ENCODE measurements at places on chromosomes 2 and 18. TPM values are rescaled to one million over a fixed set of nuclear protein-coding genes. Genes with fewer than 3 reads are reported as not detected.

DNA sequence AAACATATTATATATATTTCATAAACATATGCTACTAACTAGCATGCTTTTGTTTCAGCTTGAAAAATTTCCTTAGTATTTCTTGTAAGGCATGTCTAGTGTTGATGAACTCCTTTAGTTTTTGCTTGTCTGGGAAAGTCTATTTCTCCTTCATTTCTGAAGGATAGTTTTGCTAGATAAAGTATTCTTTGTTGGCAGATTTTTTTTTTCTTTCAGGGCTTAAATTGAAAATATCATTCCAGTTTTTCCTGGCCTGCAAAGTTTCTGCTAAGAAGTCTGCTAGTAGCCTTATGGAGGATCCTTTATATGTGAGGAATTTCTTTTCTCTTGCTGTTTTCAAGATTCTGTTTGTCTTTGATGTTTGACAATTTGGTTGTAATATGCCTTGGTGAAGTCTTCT lies 183.5 kb downstream of the SLC4A3 start:
- no peaks in the 10 kb centered on the region for H3K4me1 ChIP-seq
- no peak overlapping the region for H3K27ac ChIP-seq
- H3K36me3 ChIP-seq, result no peaks in the 10 kb centered on the region
- DNase-seq, result no peak
- H3K4me3 ChIP-seq, result no peak overlapping the region

DNA sequence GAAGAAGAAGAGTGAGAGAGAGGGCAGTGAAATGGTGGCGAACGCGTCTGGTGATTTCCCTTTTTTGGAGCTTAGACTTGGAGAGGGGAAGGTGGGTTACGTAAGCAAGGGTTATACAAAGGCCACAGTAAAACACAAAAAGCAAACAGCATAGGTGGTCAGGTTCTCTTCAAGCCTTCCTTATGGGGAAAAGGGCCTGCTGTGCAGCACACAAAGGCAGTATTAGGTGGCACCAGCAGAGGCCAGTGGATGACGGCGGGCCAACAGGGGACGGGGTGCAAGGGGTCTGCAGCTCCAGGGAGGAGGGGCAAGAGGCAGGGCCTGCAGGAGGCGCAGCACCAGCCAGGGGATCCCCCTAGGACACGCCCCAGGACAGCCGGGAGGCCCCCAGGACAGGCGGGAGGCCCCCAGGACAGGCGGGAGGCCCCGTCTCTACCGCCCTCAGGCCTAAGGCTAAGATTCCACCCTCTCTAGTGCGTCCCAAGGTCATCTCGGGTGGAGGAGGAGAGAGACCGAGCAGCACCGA lies 32.6 kb upstream of the NPC1 start:
- no peak for DNase-seq
- no peak overlapping the region for H3K27ac ChIP-seq
- H3K4me1 ChIP-seq, result peaks cover 15% of the 10 kb centered on the region
- peak overlapping the region; percentile 4 for H3K4me3 ChIP-seq
- H3K36me3 ChIP-seq, result no peaks in the 10 kb centered on the region

GRCh38 chr2:200373231-200373630 lies 66.7 kb downstream of the SPATS2L start:
- H3K27me3 ChIP-seq, result no peaks in the 10 kb centered on the region
- H3K36me3 ChIP-seq, result no peaks in the 10 kb centered on the region
- DNase-seq, result no peak
- peaks cover 16% of the 10 kb centered on the region for H3K4me1 ChIP-seq
- H3K4me3 ChIP-seq, result no peak overlapping the region
- no peak overlapping the region for H3K27ac ChIP-seq

DNA sequence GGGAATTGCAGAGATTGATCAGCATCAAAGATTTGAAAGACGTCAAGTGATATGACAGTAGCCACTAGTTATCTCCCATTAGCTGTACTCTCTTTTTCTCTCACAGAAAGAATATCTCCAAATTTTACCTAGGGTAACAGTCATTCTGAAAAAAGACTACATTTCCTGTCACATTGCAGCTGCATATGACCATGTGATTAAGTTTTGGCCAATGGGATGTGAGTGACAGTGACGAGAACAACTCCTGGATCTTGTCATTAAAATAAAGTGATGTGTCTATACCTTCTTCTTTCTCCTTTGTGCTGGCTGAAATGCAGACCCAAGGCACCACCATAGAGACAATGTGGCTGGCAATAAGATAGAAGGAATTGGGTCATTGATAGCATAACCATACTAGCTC lies 10.5 kb upstream of the NEUROD1 start:
- H3K27me3 ChIP-seq, result peaks cover 18% of the 10 kb centered on the region
- H3K36me3 ChIP-seq, result no peaks in the 10 kb centered on the region
- no peak overlapping the region for H3K4me3 ChIP-seq
- H3K4me1 ChIP-seq, result peaks cover 5% of the 10 kb centered on the region

GRCh38 chr2:36516136-36516870 lies 81.7 kb downstream of the FEZ2 start:
- DNase-seq, result no peak
- H3K4me3 ChIP-seq, result no peak overlapping the region
- H3K4me1 ChIP-seq, result no peaks in the 10 kb centered on the region
- H3K27me3 ChIP-seq, result no peaks in the 10 kb centered on the region

DNA sequence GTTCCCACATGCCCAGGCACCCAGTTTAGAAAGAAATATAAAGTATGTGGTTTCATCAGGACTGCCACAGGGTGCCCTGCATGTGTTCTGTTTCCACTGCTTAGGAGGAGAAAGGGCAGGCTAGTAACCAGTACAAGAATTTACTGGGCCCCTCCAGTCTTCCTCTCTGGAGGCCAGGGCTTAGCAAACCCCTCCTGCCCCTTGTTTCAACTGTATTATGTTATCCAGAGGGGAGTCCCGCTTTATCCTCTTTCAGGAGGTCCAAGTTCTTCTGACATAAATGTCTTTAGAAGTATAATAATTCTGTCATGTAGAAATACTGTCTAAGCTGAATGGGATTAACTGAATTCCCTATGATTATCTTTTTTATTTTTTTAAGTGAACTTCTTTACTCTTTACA lies 132.1 kb downstream of the WDSUB1 start:
- DNase-seq, result no peak
- no peak overlapping the region for H3K27ac ChIP-seq
- H3K27me3 ChIP-seq, result no peaks in the 10 kb centered on the region
- H3K36me3 ChIP-seq, result no peaks in the 10 kb centered on the region

GRCh38 chr2:11559066-11559785 lies 25.4 kb downstream of the GREB1 start:
- H3K27ac ChIP-seq, result no peak overlapping the region
- H3K4me3 ChIP-seq, result no peak overlapping the region
- H3K27me3 ChIP-seq, result no peaks in the 10 kb centered on the region
- no peaks in the 10 kb centered on the region for H3K36me3 ChIP-seq
- no peak for DNase-seq

DNA sequence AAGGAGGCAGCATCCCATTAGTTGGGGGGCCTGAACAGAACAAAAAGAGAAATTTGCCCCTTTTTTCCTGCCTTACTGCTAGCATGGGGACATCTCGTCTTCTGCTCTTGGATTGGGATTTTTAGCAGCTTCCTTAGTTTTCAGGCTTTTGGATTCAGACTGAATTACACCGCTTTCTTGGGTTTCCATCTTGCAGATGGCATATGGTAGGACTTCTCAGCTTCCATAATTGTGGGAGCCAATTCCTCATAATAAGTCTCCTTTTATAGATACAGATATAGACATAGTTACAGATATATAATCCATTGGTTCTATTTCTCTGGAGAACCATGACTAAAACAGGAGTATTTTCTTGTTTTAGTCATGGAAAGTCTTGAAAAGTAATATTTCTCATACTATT lies 5.2 kb upstream of the RAPGEF4 start:
- DNase-seq, result no peak
- no peak overlapping the region for H3K27ac ChIP-seq
- H3K36me3 ChIP-seq, result no peaks in the 10 kb centered on the region
- peaks cover 11% of the 10 kb centered on the region for H3K27me3 ChIP-seq
- no peak overlapping the region for H3K4me3 ChIP-seq
- no peaks in the 10 kb centered on the region for H3K4me1 ChIP-seq

- H3K36me3 ChIP-seq, result no peaks in the 10 kb centered on the region
- H3K27me3 ChIP-seq, result no peaks in the 10 kb centered on the region
- no peaks in the 10 kb centered on the region for H3K4me1 ChIP-seq
- H3K4me3 ChIP-seq, result no peak overlapping the region
- no peak overlapping the region for H3K27ac ChIP-seq
Observed at GRCh38 chr2:238151628-238152235, 7.0 kb upstream of the ERFE start.

DNA sequence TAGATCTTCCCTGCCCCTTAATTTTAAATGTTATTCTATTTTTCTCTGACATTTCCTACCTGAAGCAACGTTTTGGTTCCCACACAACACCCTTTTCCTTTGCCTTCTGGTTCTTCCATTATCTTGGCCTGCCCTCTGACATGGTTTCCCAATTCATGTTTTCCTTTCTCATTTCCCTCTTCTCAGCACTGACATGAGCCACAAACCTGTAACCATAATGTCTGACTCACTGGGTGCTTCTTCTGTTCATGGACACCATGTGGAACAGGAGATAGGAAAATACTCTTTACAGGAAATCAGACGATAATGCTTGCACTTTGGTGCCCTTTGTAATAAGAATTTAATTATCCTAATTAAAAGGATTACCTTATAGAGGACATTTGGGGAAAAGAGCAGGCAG lies 142.0 kb downstream of the ZEB2 start:
- H3K4me3 ChIP-seq, result no peak overlapping the region
- H3K36me3 ChIP-seq, result no peaks in the 10 kb centered on the region
- H3K27me3 ChIP-seq, result no peaks in the 10 kb centered on the region
- no peak overlapping the region for H3K27ac ChIP-seq

GRCh38 chr2:39408351-39409136 lies 28.5 kb downstream of the MAP4K3 start:
- no peaks in the 10 kb centered on the region for H3K36me3 ChIP-seq
- no peaks in the 10 kb centered on the region for H3K27me3 ChIP-seq
- peak; percentile 21 for DNase-seq
- peaks cover 8% of the 10 kb centered on the region for H3K4me1 ChIP-seq

DNA sequence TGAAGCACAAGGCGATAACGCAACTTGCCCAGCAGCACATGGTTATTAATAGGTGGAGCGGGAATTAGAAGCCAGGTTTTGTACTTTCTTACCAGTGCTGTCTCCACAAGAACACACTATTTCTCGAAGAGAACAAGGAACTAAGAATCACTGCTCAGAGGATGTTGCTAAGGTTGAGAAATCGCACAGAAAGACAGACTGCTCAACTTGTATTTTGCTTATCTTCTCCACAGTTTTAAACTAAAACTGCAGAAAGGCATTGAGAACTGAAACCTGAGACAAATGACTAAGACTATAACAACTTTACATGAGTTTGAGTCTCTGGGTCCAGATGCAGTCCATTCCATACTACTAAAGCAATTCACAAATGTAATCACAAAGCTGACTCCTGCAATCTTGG lies 6.2 kb downstream of the PRKD3 start:
- no peaks in the 10 kb centered on the region for H3K27me3 ChIP-seq
- H3K27ac ChIP-seq, result peak overlapping the region; percentile 14
- peaks cover 49% of the 10 kb centered on the region for H3K4me1 ChIP-seq
- peak; percentile 38 for DNase-seq
- H3K4me3 ChIP-seq, result peak overlapping the region; percentile 22

GRCh38 chr2:161239326-161240109 lies 68.7 kb upstream of the PSMD14 start:
- DNase-seq, result no peak
- peaks cover 3% of the 10 kb centered on the region for H3K36me3 ChIP-seq
- no peak overlapping the region for H3K27ac ChIP-seq
- H3K27me3 ChIP-seq, result peaks cover 6% of the 10 kb centered on the region

DNA sequence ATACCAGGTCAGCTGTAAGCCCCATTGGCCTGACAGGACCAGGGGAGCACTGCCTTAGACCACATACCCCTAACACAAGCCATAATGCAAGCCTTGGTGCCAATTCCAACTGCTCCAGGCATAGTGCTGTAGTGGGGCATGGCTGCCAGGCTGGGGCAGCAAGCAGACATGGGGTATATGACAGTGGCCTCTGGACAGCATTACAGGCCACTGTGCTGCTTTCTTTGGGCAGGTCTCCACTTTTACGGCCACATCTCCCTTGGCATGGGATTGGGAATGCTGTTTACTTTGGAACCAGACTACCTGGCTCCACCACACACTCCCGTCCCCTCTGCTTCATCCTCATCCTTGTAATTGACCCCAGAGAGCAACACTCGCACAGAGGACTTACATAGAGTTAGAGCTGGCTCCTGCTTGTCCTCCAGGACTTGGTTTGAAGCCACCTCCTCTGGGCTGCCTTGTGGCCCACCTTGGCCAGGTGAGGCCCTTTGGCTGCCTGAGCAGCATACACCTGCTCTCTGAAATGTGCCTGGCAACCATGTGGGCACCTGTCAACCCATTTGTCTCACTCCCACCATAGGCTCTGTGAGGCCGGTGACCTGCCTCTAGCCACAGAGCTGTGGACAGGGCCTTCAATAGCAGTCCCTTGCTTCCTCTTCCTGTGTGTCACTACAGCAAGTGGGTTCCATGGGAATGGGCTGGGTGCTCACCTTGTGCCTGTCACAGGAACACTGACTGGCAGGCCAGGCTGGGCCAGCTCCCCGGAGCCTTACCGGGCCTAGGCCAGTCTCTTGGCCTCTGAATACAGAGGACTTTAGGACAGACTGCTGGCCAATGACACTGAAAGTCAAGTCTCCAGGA lies 262.6 kb upstream of the HS6ST1 start:
- H3K4me3 ChIP-seq, result no peak overlapping the region
- H3K27me3 ChIP-seq, result no peaks in the 10 kb centered on the region
- H3K4me1 ChIP-seq, result no peaks in the 10 kb centered on the region
- H3K27ac ChIP-seq, result no peak overlapping the region
- H3K36me3 ChIP-seq, result no peaks in the 10 kb centered on the region

DNA sequence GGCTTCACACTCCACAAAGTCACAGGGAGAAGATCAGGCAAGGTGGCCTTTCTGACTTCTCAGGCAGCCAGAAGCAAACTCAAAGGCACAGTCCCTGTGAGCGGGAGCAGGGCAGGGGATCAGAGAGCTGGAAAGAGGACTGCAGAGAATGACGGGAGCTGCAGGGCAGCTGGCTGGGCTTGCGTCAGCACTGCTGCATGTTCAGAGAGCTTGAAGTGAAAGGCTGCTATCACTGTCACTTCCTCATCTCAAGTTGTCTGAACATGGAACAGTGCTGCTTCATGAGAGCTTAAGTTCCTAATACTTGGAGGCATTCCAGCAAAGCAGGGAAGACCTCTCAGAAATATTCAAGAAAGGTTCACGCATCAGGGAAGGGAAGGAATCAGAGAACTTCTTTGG lies 20.4 kb downstream of the TGFBRAP1 start:
- H3K27ac ChIP-seq, result no peak overlapping the region
- no peaks in the 10 kb centered on the region for H3K27me3 ChIP-seq
- DNase-seq, result no peak
- H3K4me3 ChIP-seq, result no peak overlapping the region
- H3K36me3 ChIP-seq, result peaks cover 28% of the 10 kb centered on the region
- no peaks in the 10 kb centered on the region for H3K4me1 ChIP-seq

Gene MEP1B
- not detected for total RNA-seq

Gene RND3
- total RNA-seq, result not detected

Gene SERPINB3
- total RNA-seq, result not detected

Gene FOXI3
- not detected for total RNA-seq

Gene LMAN1
- 48.8 TPM for total RNA-seq

Gene NOL4
- not detected for total RNA-seq

Gene COL4A3
- total RNA-seq, result 43.9 TPM

Gene CCDC178
- total RNA-seq, result not detected

Gene IL36RN
- not detected for total RNA-seq

All from B cell (primary cell).